Activated effector memory CD4-positive, alpha-beta T cell treated with Interleukin-2 at 50 U/mL for 16 hours (primary cell): ENCODE measurements at places on chromosomes 4 and X.

DNA sequence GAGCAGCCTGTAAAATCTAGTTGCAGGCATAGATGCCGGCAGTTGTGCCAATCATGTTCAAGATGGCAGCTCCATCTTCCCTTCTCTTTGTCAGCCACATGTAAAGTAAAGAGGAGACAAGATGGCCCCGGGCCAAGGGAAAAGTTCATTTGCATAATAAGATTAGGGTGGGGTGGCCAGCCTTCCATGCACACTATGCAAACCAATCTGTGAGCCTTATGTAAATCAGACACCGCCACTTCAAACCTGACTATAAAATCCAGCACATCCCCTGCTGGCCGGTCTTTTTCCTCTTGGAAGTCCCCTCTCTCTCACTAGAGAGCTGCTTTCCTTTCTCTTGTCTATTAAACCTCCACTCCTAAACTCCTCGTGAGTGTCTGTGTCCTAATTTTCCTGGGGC is 78.9 kb upstream of the CBR4 start:
- DNase-seq: no peak

GRCh38 chrX:24235084-24235710 is 78.7 kb downstream of the SUPT20HL2 start:
- DNase-seq: no peak

DNA sequence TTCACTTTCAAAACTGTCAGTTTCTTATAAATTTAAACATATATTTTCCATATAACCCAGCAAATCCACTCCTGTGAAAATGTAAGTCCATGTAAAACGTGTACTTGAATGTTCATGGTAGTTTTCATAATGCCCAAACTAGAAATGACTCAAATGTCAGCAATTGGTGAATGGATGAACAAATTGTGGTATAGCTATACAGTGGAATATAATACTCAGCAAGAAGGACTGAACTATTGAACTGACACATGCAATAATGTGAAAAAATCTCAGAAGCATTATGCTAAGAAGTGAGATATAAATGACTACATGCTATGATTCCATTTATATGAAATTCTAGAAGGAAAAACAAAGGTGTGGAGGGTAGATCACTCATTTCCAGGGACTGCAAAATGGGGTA is 52.2 kb downstream of the USP53 start:
- no peak for DNase-seq

GRCh38 chrX:17559728-17560379 is 177.4 kb upstream of the SCML1 start:
- no peak for DNase-seq

- DNase-seq: no peak
Measured at GRCh38 chrX:13266641-13267345, 53.1 kb downstream of the ATXN3L start.

DNA sequence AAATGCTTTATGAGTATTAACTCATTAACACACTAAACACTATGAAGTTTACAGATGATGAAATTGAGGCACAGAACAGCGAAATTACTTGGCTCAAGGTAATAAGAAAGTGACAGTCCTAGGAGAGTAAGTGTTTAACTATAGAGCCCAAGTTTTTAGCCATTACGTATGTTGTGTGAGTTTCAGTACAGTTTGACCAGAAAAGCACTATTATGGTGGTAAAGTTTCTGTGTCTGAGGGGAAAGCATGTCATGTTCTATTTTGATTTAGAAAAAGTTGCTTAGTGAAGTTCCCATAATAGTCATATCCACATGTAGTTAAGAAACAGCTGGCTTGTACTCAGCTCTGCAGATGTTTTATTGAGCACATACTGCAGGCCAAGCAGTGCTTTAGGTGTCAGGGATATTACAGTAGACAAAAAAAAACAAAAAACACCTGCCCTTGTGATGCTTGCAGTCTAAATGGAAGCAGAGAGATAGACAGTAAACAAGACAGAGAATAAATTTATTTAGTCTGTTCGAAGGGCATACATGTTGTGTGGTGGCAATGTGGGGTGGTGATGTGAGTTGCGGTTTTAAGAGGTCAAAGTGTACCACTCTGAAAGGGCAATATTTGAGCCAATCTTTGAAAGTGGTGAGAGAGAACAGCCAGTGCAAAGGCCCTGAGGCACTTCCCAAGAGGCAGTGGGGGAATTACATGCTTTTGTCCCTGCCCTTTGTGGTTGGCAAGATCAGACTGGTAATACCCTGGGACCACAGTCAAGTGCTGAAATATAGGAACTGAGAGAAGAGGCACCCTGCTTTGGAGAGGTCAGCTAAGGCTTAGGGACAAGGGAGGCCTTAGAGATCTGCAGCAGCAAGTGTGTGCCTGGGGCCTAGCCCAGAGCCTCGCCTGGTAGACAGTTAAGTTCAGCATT is 6.2 kb downstream of the TMEM131L start:
- DNase-seq: no peak

- DNase-seq: no peak
Measured at GRCh38 chr4:13298655-13299054, 185.5 kb downstream of the RAB28 start.

- no peak for DNase-seq
Measured at GRCh38 chr4:145931403-145931802, 7.2 kb downstream of the ZNF827 start.

- no peak for DNase-seq
Measured at GRCh38 chr4:44326741-44327140, 121.9 kb downstream of the KCTD8 start.

- no peak for DNase-seq
Measured at GRCh38 chrX:2502120-2502667, 1.4 kb upstream of the DHRSX start.

GRCh38 chr4:5719350-5720055 is 8.5 kb downstream of the EVC start:
- no peak for DNase-seq

- DNase-seq: no peak
Measured at GRCh38 chr4:68326141-68326540, 23.7 kb downstream of the YTHDC1 start.

DNA sequence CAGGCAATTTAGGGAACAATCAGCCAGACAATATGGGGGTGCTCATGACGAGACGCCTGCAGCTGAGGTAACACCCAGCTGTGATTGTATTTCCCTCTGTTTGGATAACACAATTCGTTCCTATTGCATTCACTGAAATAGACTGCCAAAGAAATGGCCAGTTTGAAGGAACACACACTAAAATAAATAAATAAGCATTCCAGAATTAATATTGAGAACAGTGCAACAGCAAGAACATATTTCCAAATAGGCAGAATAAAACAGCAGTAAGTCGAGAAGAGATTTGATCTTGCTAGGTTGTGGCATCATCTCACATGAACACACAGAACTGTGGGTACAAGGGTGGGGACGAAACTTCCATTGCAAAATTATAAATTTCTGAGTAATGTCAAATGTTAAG is 133.5 kb upstream of the FAM47B start:
- DNase-seq: no peak

DNA sequence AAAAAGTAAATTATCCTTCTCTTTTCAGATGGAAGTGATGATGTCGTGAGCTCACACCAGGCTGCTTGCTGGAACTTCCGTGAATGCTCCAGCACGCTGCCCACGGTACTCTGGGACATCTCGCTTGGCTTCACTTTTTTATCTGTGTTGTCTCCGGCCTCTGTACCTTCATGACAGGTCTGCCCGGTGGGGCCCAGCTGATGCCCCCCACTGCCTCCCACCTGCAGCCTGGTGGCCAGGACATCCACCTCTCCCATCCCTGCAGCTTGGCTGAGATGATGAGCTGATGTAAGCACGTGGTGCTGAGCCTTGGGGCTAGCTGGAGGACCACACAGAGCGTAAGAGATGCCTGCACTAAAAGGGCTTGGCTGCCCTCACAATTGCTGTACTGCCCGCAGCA is 59.0 kb upstream of the HELT start:
- no peak for DNase-seq

DNA sequence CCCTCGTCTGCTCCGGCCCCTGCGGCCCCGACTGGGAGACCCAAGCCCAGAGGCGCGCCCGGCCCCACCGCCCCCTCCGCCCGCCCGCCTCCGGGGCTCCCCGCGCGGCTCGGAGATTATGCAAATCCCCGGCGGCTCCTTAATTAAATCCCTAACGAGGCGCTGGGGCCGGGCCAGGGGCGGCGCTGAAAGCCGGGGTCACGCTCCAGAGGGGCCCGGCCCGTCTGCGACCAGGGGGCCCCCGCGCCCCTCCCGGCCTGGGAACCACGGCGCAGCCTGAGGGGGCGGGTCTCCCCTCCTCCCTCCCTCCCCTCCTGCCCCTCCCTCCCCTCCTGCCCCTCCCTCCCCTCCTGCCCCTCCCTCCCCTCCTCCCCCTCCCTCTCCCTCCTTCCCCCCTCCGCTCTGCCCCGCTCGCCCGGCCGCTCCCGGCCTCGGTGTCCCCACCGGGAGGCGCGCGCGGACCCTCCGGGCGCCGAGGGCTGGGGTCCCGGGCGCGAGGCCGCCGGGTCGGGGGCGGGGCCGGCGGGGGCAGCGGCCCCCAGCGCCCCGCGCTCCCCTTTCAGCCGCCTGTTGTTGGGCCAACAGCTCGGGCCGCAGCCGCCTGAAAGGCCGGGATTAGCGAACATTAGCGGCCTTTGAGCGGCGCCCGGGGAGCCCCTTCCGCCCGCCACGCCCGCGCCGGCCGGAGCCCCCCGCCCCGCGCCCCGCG is 25.9 kb upstream of the FGFR3 start:
- no peak for DNase-seq

DNA sequence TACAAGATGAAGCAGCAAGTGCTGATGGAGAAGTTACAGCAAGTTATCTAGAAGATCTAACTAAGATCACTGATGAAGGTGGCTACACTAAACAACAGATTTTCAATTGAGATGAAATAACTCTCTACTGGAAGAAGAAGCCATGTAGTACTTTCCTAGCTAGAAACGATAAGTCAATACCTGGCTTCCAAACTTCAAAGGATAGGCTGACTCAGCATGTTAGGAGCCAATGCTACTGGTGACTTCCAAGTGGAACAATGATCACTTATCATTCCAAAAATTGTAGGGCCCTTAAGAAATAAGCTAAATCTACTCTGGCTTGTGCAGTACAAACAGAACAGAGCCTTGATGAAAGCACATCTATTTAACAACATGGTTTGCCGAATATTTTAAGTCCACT is 55.0 kb downstream of the FBXW7 start:
- DNase-seq: no peak

DNA sequence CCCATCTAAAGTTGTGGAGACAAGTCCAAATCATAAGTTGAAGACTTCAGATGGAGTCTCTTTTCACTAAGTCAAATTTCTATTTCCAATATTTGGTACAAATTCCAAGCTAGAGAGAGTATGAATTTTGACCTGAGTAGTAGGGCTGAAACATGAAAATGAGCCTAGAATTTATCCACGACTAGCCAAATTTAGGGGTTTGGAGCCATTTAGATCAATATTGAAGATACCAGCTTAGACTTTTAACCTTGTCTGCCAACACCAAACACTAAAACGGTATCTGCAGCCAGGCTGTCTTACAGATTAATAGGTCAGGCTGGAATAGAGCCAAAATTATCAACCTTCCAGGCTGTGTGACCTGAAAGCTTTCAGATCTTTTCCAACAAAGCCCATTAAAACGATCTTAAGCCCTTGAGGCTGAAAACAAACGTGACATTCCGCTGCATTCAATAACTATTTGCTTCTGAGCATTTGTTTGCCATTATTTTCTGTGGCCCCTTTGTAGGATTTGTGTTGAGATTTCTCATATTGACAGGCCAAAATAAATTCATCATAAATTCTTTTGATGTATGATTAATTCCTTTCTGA is 268.7 kb upstream of the DKK2 start:
- no peak for DNase-seq

DNA sequence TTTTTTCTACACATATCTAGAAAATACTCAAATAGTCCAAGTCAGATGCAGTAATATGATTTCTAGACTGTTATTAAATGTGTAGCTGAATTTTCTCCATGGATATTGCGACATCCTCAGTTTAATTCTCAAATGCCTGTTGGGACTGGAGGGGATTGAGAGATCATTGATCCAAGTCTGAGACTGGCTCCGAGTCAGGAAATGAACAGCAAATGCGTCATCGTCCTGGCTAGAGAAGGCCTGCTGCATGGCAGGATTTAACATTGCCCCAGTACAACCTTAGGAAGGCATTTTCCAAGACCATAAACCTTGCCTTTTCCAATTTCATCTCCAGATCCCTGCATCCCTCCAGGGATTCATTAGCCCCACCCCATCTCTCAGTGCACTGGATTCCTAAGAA is 56.6 kb upstream of the SLC6A14 start:
- no peak for DNase-seq

GRCh38 chr4:3673176-3673575 is 93.0 kb upstream of the ADRA2C start:
- DNase-seq: no peak

GRCh38 chr4:119498527-119498926 is 130.1 kb downstream of the PDE5A start:
- no peak for DNase-seq

DNA sequence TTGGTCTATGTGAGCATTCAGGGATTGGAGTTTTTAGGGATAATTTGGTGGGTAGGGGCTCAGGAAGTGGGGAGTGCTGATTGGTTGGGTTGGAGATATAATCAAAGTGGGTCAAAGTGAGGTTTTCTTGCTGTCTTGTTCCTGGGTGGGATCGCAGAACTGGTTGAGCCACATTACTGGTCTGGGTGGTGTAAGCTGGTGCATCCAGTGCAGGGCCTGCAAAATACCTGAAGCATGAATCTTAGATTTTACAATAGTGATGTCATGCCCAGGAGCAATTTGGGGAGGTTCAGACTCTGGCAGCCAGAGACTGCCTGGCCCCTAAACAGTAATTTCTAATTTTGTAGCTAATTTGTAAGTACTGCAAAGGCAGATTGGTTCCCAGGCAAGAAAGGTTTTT is 665.6 kb upstream of the PRKX start:
- DNase-seq: no peak

DNA sequence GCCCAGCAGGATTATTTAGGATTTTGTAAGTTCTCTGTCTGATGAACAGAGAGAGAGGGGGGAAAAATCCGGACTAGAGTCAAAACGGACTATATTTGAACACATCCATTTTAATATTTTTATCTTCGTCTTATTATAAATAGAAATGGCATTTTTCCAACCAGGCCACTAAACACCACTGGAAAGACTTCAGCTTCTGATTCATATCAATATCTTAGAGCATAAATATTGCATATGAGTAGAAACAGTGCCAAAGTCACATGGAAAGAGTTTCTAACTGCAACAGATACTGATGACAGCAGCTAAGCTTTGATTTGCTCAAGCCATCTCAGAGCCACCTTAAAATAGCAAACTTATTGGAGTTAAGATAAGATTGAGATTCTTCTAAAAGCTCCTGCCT is 456 bp downstream of the PPARGC1A start:
- DNase-seq: no peak

- no peak for DNase-seq
Measured at GRCh38 chr4:86961116-86961515, 26.3 kb downstream of the AFF1 start.

DNA sequence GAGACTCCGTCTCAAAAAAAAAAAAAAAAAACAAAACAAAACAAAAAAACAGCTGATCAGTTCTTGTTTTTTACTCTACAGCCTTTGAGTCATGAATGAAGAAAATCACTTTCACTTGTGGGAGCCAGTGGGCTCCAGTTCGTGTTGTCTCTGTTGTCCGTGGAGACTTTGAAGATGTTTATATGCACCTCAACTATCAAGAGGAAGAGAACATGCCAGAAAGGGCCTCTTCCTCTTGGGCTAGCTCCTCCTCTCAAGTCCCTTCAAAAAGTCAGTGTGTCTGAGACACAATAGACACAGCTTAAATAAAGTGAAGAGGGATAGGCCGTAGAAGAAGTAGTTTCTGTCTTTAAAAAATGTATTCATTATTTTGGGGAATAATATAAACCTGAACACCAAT is 182.7 kb downstream of the KDR start:
- DNase-seq: no peak
